Osteoblast (primary cell): ENCODE measurements at places on chromosomes 7 and 10. TPM values are rescaled to one million over a fixed set of nuclear protein-coding genes. Genes with fewer than 3 reads are reported as not detected.

Gene WNT2
- under 0.01 TPM in 2 replicates for total RNA-seq

- H3K27ac ChIP-seq: no peak overlapping the region
- no peak overlapping the region for H3K4me3 ChIP-seq
- H3K36me3 ChIP-seq: no peaks in the 10 kb centered on the region
- H3K4me1 ChIP-seq: no peaks in the 10 kb centered on the region
- H3K27me3 ChIP-seq: peaks cover 27% of the 10 kb centered on the region
These were observed 2.3 kb downstream of the CELF2 start for GRCh38 chr10:11019724-11020547.

Gene ANKRD30A
- total RNA-seq: not detected in 2 replicates

- peaks cover 17% of the 10 kb centered on the region for H3K4me1 ChIP-seq
- H3K4me3 ChIP-seq: peak overlapping the region; percentile 54
- peak overlapping the region; percentile 76 for H3K27ac ChIP-seq
- DNase-seq: no peak
These were observed 74.9 kb downstream of the MINPP1 start for GRCh38 chr10:87579563-87579962.

Gene AKR1C4
- total RNA-seq: not detected in 2 replicates

Gene STEAP1
- 39.1 and 45.4 TPM in 2 replicates for total RNA-seq

DNA sequence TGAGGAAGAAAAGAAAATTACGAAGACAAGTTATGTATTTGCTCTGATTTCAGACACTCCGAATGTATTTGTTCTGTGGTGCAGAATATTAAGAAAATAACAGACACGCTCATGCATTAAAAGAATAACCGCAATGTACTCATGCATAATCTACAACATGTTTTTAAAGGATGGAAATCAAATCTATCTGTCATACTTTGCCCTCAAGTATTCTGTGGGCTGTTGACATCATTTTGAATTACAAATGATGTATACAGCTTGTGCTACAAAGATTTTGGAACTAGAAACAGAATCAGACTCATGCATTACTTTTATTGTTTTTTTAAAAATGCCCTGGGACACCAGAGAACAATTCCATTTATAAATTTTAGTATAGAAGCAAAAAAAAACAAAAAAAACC, 69.9 kb downstream of the APBB1IP start:
- no peaks in the 10 kb centered on the region for H3K4me1 ChIP-seq
- DNase-seq: no peak
- peaks cover 3% of the 10 kb centered on the region for H3K36me3 ChIP-seq
- no peaks in the 10 kb centered on the region for H3K27me3 ChIP-seq

- H3K36me3 ChIP-seq: no peaks in the 10 kb centered on the region
- H3K27me3 ChIP-seq: no peaks in the 10 kb centered on the region
- H3K4me3 ChIP-seq: no peak overlapping the region
- H3K4me1 ChIP-seq: peaks cover 7% of the 10 kb centered on the region
- H3K27ac ChIP-seq: no peak overlapping the region
These were observed 98.5 kb downstream of the ST7 start for GRCh38 chr7:117051808-117052207.

DNA sequence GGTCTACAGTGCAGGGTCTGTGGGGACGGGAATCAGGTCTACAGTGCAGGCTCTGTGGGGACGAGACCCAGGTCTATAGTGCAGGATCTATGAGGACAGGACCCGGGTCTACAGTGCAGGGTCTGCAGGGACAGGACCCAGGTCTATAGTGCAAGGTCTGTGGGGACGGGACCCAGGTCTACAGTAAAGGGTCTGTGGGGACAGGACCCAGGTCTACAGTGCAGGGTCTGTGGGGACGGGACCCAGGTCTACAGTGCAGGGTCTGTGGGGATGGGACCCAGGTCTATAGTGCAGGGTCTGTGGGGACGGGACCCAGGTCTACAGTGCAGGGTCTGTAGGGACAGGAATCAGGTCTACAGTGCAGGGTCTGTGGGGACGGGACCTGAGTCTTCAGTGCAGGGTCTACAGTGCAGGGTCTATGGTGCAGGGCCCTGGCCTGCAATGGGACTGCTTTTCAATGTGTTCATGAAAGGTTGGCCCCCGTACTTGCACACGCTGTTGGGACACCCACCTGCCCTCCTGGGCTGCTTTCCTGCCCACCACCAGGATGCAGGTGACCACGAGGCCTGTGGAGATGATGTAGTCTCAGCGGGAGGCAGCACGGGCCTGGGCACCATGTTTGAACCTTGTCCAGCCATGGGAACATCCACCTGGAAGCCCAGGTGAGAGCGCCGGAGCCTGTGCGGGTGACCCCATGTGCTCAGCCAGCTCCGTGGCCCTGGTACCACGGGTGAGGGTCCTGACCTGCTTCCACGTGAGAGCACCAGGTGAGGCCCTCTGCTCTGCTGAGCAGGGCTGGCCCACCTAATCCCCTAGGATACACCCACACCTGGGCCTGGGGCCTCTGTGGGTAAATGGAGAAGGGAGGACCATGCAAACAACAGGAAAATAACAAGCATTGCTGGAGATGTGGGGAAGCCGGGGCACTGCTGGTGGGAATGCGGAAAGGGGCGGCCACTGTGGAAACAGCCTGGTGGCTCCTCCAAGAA, 91.4 kb upstream of the DIP2C start:
- DNase-seq: no peak
- H3K4me3 ChIP-seq: no peak overlapping the region
- no peaks in the 10 kb centered on the region for H3K27me3 ChIP-seq
- peaks cover 3% of the 10 kb centered on the region for H3K4me1 ChIP-seq
- H3K36me3 ChIP-seq: no peaks in the 10 kb centered on the region
- no peak overlapping the region for H3K27ac ChIP-seq

DNA sequence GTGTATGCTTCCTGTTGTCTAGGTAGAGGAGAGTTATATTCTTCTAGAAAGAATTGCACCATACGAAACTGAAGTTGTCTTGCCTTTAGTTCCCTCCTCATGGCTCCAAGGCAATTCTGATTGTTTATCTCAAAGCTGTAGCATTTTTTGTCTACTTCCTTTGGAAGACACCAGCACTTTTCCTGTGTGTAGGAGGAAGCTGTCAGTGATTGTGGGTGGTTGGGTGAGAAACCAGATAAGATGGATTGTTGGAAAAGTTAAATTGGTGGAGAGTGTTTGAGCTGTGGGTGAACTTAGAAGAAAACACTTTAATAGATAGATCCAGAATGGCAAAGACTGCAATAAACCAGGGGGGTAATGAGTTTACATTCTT, 12.1 kb upstream of the CSTF2T start:
- no peak overlapping the region for H3K4me3 ChIP-seq
- H3K36me3 ChIP-seq: no peaks in the 10 kb centered on the region
- no peaks in the 10 kb centered on the region for H3K27me3 ChIP-seq
- H3K4me1 ChIP-seq: no peaks in the 10 kb centered on the region
- peak; percentile 0 for DNase-seq

DNA sequence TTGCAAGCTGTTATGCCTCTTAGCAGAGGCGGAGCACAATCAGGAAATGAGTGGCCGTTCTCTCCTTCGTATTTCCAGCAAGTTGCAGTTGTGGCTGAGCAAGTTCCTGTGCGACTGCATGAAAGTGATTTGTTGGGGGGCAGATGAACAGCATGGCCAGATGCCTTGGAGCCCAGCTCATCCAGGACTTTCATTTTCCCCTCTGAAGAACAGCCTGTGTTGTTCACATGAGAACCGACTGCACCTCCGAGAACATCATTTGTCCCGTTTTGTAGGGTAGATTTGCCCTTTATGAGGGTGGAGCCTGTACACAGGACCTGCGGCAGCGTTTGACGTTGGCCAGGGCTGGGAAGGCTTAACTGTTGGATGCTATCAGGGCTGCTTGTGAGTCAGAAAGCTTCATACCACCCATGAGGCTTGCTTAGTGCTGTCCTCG, 4.4 kb downstream of the BAG3 start:
- peaks cover 66% of the 10 kb centered on the region for H3K4me1 ChIP-seq
- DNase-seq: peak; percentile 93
- peak overlapping the region; percentile 55 for H3K4me3 ChIP-seq

GRCh38 chr10:93742633-93743349, 14.9 kb upstream of the LGI1 start:
- H3K4me1 ChIP-seq: peaks cover 13% of the 10 kb centered on the region
- H3K4me3 ChIP-seq: no peak overlapping the region
- DNase-seq: no peak
- no peaks in the 10 kb centered on the region for H3K36me3 ChIP-seq

DNA sequence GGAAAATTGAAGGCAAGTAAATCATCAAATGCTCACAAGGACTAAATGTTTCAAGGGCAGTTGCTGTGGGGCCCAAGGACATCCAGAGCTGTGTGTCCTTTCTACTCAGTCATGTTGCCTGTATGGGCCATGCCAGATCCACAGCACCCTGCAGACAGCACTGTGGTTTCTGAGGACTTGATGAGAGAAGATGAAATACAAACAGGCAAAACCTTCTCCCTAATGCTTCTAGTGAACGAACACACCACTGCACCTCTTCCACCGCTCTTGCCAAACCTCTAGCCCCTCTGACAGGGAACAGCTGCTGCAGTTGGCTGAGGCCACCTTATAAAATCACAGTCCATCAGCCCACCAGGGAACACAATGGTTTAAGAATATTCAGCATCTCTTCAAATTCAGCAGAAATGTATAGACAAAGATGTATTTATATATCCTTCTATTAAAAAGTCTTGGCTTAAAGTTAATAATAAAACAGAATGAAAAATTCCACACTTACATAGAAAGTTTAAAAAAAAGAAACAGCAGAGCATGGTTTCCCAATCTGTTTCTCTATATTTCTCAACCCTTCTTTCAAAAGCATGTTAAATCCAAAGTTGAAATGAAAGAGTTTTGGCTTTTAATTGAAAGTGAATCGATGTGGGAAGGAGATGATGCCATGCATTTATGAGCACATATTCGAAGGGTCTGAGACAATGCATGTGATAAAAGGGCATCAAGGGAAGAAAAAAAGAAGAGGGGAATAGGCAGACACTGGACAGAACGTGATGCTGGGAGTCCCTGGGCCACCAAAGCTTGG, 14.0 kb downstream of the CYP3A7 start:
- H3K4me1 ChIP-seq: no peaks in the 10 kb centered on the region
- H3K27me3 ChIP-seq: peaks cover 8% of the 10 kb centered on the region
- no peaks in the 10 kb centered on the region for H3K36me3 ChIP-seq
- H3K4me3 ChIP-seq: no peak overlapping the region
- DNase-seq: no peak
- no peak overlapping the region for H3K27ac ChIP-seq

- H3K4me1 ChIP-seq: no peaks in the 10 kb centered on the region
- no peak overlapping the region for H3K4me3 ChIP-seq
- no peaks in the 10 kb centered on the region for H3K36me3 ChIP-seq
- no peak overlapping the region for H3K27ac ChIP-seq
- no peaks in the 10 kb centered on the region for H3K27me3 ChIP-seq
These were observed 488.5 kb downstream of the MDFIC start for GRCh38 chr7:115410434-115410820.

DNA sequence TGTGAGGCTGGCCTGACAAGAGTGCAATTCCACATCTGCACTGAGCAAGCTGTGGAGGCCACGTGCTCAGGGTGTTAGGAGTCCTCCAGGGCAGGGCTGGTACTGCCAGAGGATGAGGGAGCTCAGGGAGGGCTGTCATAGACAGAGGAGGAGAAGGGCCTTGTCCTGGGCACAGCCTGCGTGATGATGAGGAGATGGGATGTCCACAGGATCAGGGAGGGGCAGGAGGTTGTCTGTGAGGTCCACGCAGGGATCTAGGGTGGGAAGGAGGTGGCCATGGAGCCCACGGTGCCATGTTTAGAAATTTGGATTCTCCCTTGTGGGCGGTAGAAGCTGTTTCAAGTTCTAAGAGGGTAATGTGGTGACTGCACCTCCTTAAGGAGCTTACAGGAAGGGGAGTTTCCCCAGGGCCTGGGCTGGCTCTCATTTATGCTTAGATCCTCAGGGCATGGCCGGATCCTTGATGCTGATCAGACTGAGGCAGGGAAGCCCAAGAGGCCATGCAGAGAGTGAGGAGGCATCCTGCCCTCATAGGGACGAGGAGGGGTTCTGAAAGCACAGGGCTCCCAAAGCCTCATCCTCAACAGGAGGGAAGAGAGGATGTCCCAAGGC, 30.3 kb downstream of the CHAT start:
- DNase-seq: no peak
- no peak overlapping the region for H3K4me3 ChIP-seq
- peaks cover 6% of the 10 kb centered on the region for H3K27me3 ChIP-seq
